Esophagus squamous epithelium (tissue), 5 donors: ENCODE measurements at places on chromosomes 16 and 17. TPM values are rescaled to one million over a fixed set of nuclear protein-coding genes. Genes with fewer than 3 reads are reported as not detected.

Gene SMPD3
- 0.35 TPM for total RNA-seq

Gene NXPH3
- 0.53 TPM for total RNA-seq

Gene FAM20A
- 15.3 TPM for total RNA-seq

Gene HS3ST4
- total RNA-seq: 0.15 TPM

Gene EPOP
- 3.1 TPM for total RNA-seq

Gene NUDT7
- 10.0 TPM for total RNA-seq

Gene TBC1D26
- not detected for total RNA-seq

Gene CRHR1
- total RNA-seq: not detected
